ENCODE measurements at places on chromosomes 11 and 22.
A peak's percentile ranks its signal among the peaks of the same experiment; 100 is the strongest.

DNA sequence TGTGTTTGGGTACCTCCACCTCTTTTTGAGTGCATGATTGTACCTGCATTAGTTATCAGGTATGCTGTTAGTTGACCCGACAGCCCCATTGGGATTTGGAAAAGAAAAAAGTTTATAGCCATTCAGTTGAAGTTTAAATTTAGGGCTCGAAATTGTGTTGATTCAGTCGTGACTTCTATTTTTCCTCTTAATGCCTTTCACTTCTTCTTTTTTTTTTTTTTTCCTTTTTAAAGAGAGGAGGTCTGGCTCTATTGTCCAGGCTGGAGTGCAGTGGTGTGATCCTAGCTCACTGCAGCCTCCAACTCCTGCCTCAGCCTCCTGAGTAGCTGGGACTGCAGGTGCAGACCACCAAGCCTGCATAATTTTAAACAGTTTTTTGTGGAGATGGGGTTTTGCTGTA lies 2.3 kb downstream of the STT3A start:
- DNase-seq: no peak

- DNase-seq: peak; percentile 23
These were observed 37.8 kb downstream of the PRR5L start for GRCh38 chr11:36333897-36334296.

- DNase-seq: no peak
These were observed 27.0 kb upstream of the SORL1-AS1 start for GRCh38 chr11:121479698-121480238.

- no peak for DNase-seq
These were observed 20.3 kb upstream of the PPP6R3 start for GRCh38 chr11:68440224-68440623.

GRCh38 chr11:110160016-110160415 lies 66.8 kb downstream of the ZC3H12C start:
- no peak for DNase-seq

DNA sequence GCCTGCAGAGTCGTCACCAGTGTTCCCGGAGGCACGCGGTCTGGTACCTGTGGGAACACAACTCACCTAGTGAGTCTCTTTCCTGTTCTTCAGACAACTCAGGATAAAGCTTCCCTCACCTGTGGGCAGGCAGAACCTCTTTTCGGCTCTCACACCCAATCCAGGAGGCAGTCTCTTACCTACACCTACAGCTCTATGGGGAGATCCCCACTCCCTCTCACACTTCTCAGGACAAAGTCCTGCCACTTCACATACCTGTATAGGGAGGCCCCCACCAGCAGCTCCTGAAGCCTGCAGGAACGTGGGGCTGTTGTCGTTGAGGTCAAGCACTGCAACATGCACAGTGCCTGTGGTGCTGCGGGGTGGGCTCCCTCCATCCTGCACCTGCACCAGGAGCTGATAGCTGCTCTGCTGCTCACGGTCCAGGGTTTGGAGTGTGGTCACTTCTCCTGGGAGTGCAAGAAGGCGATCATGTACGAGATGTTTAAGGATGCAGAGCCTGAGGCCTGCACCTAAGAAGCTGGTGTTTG lies 12.2 kb upstream of the TPP1 start:
- no peak for DNase-seq

- DNase-seq: no peak
These were observed 58.6 kb upstream of the PGR start for GRCh38 chr11:101188173-101188572.

GRCh38 chr11:126791446-126791845 lies 209.1 kb downstream of the KIRREL3 start:
- no peak for DNase-seq

GRCh38 chr11:65952052-65952521 lies 6.8 kb downstream of the TSGA10IP start:
- DNase-seq: no peak

GRCh38 chr11:1882265-1883238 lies 9.1 kb downstream of the PRR33 start:
- peak; percentile 95 for DNase-seq

DNA sequence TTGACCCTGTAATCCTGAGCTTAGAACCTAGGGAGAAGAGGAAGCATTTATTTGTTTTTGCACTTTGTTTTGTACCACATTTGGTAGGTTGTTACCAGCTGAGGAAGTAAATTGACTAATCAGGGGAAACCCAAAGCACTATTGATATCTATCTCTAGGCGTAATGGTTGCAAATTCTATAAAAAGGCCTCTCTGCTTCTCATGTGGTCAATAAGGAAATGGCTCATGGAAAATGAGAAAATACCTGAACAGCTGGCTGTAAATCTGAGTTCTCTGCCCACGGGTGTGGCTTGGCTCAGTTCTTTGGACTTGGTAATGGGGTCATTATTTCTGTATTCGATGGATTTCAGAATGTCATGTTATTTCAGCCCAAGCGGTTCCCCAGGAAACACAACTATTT lies 42.4 kb downstream of the BARX2 start:
- DNase-seq: no peak

DNA sequence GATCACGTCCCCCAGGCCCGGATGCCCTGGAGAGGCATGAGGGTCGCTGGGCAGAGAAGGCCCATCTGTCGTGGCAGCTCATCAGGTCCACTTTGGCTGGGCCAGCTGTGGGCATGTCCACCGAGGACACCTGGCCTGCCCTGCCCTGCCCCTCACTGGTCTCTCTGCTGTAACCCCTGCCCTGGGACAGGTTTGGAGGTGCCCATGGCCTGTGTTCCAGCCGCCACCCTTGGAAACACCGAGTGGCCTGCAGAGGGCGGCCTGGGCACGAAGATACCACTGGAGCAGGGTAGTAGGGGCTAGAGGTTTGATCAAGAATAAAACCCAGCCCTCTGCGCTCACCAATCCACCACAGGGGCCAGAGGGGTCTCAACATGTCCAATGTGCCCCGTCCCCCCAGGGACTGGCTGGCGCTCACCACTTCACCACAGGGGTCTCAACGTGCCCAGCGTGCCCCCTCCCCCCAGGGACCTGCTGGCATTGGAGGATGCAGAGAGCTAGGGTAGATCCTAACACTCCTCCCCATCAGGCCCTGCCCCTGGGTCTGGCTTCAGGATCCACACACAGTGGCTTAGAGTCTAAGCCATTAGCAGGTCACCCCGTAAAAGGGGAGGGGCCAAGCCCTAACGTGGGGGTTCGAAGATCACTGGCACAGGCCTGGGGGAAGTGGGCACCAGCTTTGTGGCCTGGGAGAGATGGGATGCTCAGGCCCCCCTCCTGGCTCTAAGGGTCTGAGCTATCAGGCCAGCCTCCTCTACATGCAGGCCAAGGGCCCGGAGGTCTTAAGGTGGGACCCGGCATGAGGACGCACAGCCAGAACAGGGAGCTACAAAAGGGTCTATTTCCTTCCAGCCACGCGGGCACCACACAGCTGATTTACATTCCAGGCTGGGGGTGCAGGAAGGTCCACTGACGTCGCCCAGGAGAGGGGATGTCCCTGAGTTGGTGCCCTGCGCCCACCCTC lies 1.3 kb upstream of the HDAC10 start:
- peak; percentile 67 for DNase-seq

GRCh38 chr22:42277988-42278776 lies 7.7 kb upstream of the TCF20 start:
- no peak for DNase-seq

DNA sequence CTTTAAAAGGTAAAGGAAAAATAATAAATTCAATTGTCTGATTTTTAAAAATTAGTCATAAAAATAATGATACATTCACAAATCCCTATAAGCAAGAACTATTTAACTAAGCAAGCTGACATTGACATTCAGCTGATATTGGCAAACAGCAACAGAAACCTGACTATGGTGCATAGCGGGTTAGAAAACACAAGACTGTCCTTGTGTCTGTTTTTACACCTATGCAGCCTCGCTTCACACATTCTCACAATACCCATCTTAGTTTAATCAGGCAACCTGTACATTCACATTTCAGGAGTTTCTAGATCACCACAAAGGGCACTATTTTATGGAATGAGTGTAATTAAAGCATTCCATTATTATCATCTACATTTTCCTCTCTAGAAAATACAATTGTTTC lies 737.1 kb downstream of the KCNA4 start:
- no peak for DNase-seq

- DNase-seq: no peak
These were observed 5.0 kb upstream of the DGKZ start for GRCh38 chr11:46342239-46342638.

DNA sequence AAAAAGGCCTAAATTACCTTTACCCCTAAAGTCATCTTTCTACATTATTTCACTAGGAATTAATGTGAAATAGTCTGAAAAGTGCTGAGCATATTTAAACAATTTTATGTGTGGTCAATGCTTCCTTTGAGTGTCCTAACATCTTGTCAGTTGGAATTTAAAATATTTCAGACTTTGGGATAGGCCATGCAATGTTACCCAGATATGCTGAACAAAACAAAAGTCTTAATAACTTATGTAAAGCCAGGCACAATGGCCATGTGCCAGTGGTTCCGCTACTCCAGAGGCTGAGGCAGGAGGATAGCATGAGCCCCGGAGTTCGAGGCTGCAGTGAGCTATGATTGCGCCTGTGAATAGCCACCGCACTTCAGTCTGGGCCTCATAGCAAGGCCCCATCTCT lies 137.4 kb downstream of the CADM1 start:
- no peak for DNase-seq

DNA sequence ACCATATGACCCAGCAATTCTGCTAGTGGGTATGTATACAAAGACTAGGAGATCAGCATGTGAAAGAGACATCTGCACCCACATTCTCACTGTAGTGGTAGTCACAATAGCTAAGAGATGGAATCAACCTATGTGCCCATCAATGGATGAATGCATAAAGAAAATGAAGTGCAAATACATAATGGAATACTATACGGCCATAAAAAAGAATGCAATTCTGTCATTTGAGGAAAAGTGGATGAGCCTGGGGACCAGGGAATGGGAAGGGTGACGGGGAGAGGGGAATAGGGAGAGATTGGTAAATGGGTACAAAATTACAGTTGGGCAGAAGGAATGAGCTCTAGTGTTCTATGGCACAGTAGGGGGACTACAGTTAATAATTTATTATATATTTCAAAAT lies 26.7 kb upstream of the SMIM38 start:
- DNase-seq: no peak

GRCh38 chr11:98964146-98964545 lies 56.6 kb upstream of the CNTN5 start:
- DNase-seq: no peak

DNA sequence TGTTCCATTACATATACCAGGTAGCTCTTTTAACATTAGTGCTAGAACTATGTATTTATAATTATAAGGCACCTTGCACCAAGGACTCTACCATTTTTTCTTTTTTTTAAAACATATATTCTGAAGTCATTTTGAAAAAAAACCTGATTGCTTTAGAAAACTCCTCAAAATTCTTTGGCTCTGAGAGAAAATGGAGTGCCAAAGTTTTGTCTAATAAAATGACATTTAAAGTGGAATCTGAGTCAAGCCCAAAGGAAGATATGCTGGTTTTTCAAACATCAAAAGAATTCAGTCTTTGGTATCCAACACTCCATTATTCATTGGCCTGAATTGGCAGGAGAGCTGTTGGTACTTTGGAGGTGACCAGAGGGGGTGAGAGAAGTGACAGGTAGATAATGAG lies 116.5 kb downstream of the ME3 start:
- no peak for DNase-seq

GRCh38 chr22:17939011-17939410 lies 85.3 kb downstream of the MICAL3 start:
- no peak for DNase-seq

GRCh38 chr11:60184824-60185511 lies 2.1 kb upstream of the MS4A6A start:
- DNase-seq: no peak

DNA sequence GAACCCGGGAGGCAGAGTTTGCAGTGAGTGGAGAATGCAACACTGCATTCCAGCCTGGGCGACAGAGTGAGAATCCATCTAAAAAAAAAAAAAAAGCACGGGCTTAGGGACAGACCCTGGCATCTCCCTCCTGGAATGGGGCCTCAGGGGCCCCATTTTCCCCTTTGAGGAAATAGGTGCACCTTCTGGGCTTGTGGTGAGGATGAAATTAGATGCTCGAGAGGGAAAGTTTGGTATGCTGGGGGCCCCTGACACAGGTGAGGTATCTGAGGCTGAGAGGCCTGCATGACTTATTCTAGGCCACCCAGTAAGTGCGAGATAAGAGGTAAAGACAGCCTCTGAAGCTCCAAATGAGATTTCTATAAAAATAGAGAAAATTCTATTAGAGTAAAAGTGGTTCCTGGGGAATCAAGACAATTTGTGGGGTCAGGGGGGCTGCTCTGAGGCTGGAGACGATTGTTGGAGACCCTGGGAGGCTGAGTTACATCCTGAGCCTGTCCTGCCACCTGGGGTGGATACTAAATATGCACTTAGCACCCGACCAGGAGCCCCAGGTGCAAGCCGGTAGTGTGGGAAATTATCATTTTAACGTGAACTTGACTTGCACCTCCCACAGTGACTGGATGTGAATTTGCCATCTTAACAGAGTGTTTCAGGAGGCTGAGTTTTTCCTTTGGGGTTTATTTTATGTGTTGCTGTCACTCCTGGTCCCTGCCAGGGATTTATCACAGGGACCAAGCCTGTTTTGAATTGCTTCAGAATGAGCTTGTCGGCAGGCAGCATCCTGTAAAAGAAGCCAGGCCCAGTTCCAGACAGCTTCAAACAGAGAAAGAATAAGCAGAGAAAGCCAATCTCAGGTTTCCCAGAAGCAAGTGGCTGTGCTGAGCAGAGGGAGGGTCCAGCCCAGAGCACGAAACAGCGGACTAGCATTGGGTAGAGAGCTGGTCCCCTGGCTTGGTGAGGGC lies 48.4 kb upstream of the TSKU start:
- DNase-seq: no peak

GRCh38 chr11:75554258-75555022 lies 7.6 kb upstream of the SERPINH1 start:
- DNase-seq: no peak

DNA sequence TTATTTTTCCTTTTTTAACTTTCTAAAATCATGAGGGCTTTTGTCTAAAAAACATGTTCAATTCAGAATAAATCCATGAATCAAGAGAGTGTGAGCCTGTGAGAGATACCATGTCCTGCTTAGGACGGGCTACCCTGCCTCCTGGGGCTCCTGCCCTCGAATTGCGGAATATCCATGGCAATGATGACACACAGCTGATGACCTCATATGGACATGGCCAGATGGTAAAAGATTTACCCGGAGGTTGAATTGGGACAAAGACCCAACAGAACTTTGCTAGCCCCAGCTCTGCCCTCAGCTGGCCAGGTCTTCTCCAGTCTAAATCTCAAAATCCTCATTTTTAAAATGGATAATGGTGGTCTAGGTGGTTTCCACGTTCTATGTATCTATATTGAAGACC lies 538.1 kb upstream of the API5 start:
- DNase-seq: no peak

DNA sequence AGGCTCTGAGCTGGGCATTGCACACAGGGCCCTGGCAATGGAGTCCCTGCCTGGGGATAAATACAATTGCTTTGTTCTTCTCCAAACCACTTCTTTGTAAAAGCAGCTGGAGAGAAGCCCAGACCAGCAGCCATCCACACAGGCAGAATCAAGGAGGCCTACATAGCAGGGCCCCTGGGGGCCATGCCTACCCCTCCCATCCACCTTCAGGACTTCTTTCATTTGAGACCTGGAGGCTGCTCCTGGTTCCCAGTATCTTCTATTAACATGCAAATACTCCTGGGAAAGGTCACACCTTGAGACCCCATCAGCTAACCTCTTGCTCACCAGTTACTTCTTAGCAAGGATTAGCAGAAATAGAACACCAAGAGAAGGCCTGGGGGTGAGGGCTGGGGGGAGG lies 511.1 kb downstream of the SOX6 start:
- no peak for DNase-seq
